GM23248 (cell line): ENCODE measurements at places on chromosomes 4 and X.

DNA sequence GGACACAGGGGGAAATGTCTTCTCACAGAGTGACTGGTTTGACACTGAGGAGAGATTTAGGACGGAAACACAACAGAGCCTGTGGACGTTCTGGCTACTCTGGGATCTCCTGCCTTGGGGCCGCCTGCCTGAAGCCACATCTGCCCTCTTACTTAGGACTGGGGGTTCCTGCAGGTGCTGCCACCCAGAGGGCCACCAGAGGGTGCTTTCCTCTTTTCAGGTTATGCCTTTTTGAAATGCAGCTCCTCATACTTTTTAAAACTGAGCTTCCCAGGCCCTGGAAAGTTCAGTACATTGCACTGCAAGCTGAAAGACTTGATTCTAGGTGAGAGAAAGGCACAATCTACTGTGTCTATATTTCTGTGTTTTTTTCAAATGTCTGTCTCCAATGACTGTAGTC lies 92.2 kb upstream of the PGRMC2 start:
- DNase-seq: peak; percentile 57
- H3K27ac ChIP-seq: no peak overlapping the region
- H3K4me3 ChIP-seq: no peak overlapping the region
- H3K27me3 ChIP-seq: no peaks in the 10 kb centered on the region
- no peaks in the 10 kb centered on the region for H3K36me3 ChIP-seq
- peaks cover 19% of the 10 kb centered on the region for H3K4me1 ChIP-seq

- H3K36me3 ChIP-seq: no peaks in the 10 kb centered on the region
- H3K27me3 ChIP-seq: no peaks in the 10 kb centered on the region
- H3K4me3 ChIP-seq: no peak overlapping the region
- H3K4me1 ChIP-seq: no peaks in the 10 kb centered on the region
Measured at GRCh38 chrX:8278557-8278956, 107.5 kb upstream of the VCX2 start.

DNA sequence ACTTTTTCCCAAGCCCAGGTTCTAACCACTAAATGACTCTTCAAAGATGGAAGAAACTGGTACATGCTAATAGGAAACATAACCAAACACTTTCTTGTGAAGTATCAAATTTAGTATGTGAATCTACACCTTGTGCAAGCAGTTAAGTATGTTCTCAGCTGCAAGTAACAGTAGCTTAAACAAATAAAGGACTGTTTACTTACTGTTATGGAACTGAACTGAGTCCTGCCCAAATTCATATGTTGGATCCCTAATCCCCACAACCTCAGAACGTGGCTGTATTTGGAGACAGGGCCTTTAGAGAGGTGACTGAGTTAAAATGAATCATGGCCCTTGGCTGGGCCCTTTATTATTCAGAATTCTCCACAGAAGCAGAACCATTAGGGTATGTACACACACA lies 178.7 kb downstream of the KDR start:
- H3K36me3 ChIP-seq: no peaks in the 10 kb centered on the region
- H3K4me3 ChIP-seq: no peak overlapping the region
- DNase-seq: no peak
- H3K27me3 ChIP-seq: peaks cover 1% of the 10 kb centered on the region; the same call in 1 of the 2 replicates

- H3K27ac ChIP-seq: no peak overlapping the region
- no peaks in the 10 kb centered on the region for H3K4me1 ChIP-seq
- no peaks in the 10 kb centered on the region for H3K36me3 ChIP-seq
- no peak overlapping the region for H3K4me3 ChIP-seq
- no peak for DNase-seq
Measured at GRCh38 chrX:45035071-45035470, 162.1 kb downstream of the KDM6A start.

DNA sequence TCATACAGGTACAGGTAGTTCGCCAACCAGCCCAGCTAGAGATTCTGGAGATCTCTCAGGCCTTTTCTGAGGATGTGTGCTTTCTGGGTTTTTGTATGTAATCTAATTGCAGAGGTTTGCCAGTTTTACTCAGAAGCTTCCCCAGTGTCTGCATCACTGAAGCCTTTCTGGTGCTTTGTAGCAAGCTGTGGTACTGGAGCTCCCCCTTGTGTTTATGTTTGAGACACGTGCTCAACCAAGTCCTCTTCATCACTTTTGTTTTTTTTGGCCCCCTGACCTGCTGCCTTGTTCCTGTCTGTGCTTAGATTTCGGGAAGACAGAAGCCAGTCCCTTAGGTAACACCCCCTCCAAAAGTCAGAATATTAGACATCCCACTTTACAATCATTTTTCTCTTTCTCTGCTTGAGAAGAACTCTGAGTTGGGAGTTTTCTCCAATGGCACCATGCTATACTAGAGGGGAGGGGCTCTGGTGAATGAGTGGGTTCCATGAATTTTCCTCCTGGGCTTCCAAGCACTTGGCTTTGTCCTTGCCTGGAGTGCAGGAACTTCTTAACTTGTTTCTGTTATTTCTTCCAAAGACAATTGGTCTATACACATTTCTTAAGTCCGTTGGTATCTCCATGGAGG lies 128.4 kb upstream of the TBC1D9 start:
- H3K36me3 ChIP-seq: no peaks in the 10 kb centered on the region
- H3K27ac ChIP-seq: no peak overlapping the region
- H3K4me1 ChIP-seq: no peaks in the 10 kb centered on the region
- no peak overlapping the region for H3K4me3 ChIP-seq
- no peaks in the 10 kb centered on the region for H3K27me3 ChIP-seq
- peak; percentile 86 for DNase-seq

GRCh38 chr4:150896497-150896896 lies 118.6 kb downstream of the LRBA start:
- H3K36me3 ChIP-seq: no peaks in the 10 kb centered on the region
- H3K4me1 ChIP-seq: no peaks in the 10 kb centered on the region
- H3K27ac ChIP-seq: no peak overlapping the region
- H3K27me3 ChIP-seq: no peaks in the 10 kb centered on the region
- no peak for DNase-seq

GRCh38 chr4:118280501-118281218 lies 72.1 kb downstream of the PRSS12 start:
- peak; percentile 72 for DNase-seq
- H3K36me3 ChIP-seq: peaks cover 25% of the 10 kb centered on the region
- peak overlapping the region; percentile 86 for H3K27ac ChIP-seq
- peaks cover 36% of the 10 kb centered on the region for H3K4me1 ChIP-seq
